ENCODE measurements at places on chromosomes 5 and 9.

GRCh38 chr5:82982846-82983245 lies 94.3 kb downstream of the TMEM167A start:
- DNase-seq, result no peak

DNA sequence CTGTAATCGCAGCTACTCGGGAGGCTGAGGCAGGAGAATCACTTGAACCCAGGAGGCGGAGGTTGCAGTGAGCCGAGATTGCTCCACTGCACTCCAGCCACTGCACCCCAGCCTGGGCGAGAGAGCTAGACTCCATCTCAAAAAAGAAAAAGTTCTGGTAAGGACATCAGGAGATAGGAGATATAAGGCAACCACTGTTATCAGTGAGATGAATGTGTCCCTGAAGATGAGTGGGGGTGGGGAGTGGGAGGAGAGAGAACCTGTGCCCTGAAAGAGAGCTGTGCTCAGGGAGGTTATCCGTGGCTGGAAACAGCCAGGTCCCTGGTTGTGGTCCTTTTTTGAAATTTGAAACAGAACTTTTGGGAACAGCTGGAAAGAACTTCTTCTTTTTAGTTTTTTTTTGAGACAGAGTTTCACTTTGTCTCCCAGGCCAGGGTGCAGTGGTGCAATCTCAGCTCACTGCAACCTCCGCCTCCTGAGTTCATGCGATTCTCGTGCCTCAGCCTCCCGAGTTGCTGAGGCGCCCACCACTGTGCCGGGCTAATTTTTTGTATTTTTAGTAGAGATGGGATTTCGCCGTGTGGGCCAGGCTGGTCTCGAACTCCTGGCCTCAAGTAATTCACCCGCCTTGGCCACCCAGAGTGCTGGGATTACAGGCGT lies 2.6 kb downstream of the PTPA start:
- no peak for DNase-seq

DNA sequence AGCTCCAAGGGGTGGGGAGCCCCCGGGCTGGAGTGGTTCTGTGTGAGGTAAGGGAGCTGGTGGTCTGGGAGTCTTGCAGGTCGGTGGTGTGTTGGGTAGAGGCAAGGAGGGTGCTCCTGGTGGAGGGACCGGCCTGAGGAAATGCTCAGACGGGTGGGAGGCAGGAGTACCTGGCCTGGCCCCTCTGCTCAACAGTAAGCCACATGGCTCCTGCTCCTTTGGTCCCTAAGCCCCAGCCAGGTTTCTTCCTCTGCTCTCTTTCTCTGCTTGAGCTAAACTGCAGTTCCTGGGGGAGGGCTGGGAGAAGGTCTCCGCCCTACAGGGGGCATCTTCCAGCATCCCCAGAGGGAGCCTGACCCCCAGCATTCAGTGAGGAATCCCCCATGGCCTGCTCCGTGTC lies 17.2 kb downstream of the TSPAN17 start:
- no peak for DNase-seq

GRCh38 chr5:109614981-109615380 lies 74.7 kb upstream of the MAN2A1 start:
- DNase-seq, result no peak
